ENCODE measurements at places on chromosomes 2 and 18. TPM values are rescaled to one million over a fixed set of nuclear protein-coding genes. Genes with fewer than 3 reads are reported as not detected.

DNA sequence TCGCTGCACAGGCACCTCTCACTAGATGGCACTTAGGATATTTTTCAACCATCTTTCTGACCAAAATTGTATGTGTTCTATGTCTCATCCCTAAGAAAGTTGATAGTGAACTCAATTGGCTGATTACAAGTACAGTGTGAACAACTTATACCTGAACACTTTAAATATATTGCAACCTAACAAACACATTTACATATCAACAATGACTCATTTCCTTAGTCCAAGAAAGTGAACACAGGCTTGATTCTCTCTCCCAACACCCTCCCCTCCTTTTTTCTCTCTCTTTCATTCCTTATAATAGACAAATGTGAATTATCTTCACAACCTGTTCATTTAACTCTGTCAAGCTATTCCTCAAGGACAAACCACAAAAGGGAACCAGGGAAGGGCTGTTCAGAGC, 192.0 kb downstream of the SLC8A1 start:
- no peak for DNase-seq

DNA sequence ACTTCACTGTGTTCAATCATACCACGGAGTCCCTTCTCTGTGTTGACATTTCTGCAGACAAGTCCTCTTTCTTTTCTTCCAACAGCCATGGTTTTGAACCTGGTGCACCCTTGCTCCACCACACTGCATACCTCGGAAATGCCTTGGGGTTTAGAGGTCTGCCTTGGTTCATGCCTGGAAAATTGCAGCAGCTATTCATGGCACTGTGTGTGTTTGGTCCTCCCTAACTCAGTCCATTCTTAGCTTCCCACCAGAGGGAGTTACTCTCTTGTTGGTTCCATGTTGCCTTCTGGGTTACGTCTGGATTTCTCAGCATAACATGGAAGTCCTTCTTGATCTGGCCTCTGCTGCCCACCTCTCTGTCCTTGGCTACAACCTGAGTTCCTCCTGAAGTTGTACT, 206.0 kb downstream of the FHOD3 start:
- DNase-seq: no peak

- no peak for DNase-seq
Observed at GRCh38 chr2:113724010-113724409, 32.4 kb downstream of the SLC35F5 start.

DNA sequence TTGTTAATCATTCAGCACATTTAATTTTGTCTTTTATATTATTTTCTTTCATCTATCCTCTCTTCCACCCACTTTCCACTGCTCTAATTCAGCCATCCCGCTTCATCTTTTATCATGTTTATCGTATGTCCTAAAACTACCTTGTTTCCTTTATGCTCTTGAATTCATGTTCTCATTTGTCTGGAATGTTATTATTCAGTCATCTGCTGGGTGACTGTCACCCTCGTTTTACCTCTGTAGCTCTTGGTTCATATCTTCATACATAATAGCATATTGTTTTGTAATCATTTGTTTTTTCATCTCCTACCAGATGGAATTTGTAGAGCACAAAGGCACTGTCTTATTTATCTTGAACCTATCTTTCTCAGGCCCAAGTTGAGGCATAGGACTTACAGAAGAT, 37.0 kb downstream of the SMCHD1 start:
- no peak for DNase-seq

- no peak for DNase-seq
Observed at GRCh38 chr2:219158586-219158985, 2.0 kb downstream of the NHEJ1 start.

The IL18RAP gene
- total RNA-seq: 159 TPM

The EN1 gene
- total RNA-seq: not detected

Data from natural killer cell treated with Interleukin-12 subunit alpha and Interleukin-12 subunit beta and Interleukin-15 and Interleukin-18, amount 100 ng/mL, for 72 hours (primary cell).